ENCODE measurements at places on chromosomes 7 and 10.

- DNase-seq, result no peak
Observed at GRCh38 chr7:108158776-108159175, 28.6 kb upstream of the LAMB4 start.

GRCh38 chr7:48976253-48976652 lies 51.9 kb downstream of the CDC14C start:
- DNase-seq, result no peak

GRCh38 chr7:142803901-142804300 lies 33.1 kb downstream of the PRSS2 start:
- DNase-seq, result no peak

- DNase-seq, result no peak
Observed at GRCh38 chr10:110641256-110641655, 2.9 kb upstream of the RBM20 start.

- DNase-seq, result no peak
Observed at GRCh38 chr10:86334488-86335085, 32.0 kb downstream of the GRID1 start.

GRCh38 chr10:98825741-98826140 lies 379.0 kb upstream of the HPS1 start:
- no peak for DNase-seq

- DNase-seq, result no peak
Observed at GRCh38 chr10:10361301-10361885, 656.3 kb upstream of the CELF2 start.
